ENCODE measurements at places on chromosomes 11 and 22. TPM values are rescaled to one million over a fixed set of nuclear protein-coding genes. Genes with fewer than 3 reads are reported as not detected.

OR2D2 gene
- 1.4 TPM for total RNA-seq

SCGB1C1 gene
- total RNA-seq = not detected

MMP1 gene
- 1,229 TPM for total RNA-seq

PTGDR2 gene
- under 0.01 TPM for total RNA-seq

ISX gene
- not detected for total RNA-seq
